ENCODE measurements at places on chromosomes 4 and X.

- peak; percentile 3 for DNase-seq
Observed at GRCh38 chr4:149120331-149121022, 678.3 kb upstream of the NR3C2 start.

DNA sequence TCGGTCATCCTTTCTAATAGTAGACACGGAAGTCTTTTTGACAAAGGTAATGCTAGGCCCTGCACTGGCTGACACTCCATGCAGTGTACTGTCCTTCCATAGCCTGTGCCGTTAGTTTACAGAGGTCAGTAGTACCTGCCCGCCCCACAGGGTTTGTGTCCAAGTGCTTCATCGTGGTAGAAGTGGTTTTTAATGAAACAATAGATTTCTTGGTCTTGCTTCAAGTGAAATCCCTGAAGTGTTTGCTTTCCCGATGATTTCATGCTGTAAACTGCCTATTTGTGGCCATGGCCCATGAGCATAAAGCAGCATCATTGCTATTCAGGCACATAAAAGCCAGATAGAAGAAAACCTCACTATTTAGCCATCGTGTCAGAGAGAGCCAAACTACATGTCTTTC lies 139.3 kb downstream of the GPR143 start:
- peak; percentile 7 for DNase-seq

DNA sequence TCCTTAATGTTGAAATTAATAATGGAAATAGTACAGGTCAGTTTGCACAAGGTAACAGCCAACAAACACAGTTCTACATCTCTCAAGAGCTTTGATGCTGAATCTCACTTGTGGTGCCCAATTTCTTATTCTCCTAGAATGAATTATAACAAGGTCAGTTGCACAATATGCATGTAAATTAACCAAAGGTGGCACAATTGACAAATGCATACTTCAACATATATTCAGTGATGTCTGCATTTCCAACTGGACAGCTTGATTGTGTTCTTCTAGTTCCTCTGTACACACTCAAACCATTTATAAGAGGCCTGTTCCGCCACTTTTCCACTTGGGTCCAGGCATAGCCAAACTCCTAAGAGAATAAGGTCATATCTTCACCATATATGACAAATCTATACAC lies 210.3 kb upstream of the EPHA5 start:
- DNase-seq, result no peak

- no peak for DNase-seq
Observed at GRCh38 chrX:125710403-125711062, 390.9 kb downstream of the TEX13C start.

DNA sequence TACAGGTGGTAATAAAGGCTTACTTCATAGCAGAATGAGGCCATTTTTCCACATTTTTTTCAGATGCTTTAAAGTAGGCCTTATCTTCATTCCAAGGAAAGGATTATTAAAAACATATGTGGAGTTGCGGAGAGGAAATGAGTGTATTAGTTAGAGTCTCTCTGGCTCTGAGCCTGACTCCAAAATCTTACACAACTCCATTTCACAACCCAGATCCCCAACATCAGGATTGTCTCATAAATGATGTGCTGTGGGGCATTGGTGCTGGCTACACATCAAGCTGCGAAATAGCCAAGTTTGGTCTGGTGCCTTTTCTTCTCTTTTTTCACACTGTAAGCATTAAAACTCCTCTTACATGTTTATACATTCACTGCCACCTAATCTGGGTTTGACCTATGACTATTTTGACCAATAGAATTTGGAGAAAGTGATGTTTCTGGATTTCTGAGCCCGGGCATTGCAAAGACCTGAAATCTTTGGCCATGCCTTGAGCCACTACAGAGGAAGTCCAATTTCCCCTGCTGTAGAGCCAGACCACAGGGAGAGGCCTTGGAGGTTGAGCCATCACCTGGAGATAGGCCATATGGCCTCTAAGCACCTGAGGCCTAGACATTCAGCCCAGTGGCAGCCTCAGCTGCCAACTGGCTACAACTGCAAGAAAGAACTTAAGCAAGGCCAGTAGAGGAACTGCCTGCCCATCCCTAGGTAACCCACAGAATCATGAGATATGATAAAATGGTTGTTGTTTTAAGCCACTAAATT lies 16.7 kb upstream of the SOD3 start:
- peak; percentile 87 for DNase-seq
